ENCODE measurements at places on chromosomes 3 and 15. TPM values are rescaled to one million over a fixed set of nuclear protein-coding genes. Genes with fewer than 3 reads are reported as not detected.

The IQCF5 gene
- not detected for total RNA-seq

The SLC24A5 gene
- 0.11 TPM for total RNA-seq

The GOLGA6B gene
- total RNA-seq, result 2.5 TPM

The CPA3 gene
- not detected for total RNA-seq

The LRRC2 gene
- 3.3 TPM for total RNA-seq

The PLA2G4E gene
- not detected for total RNA-seq

The HIGD1A gene
- total RNA-seq, result 111 TPM

The CFAP20DC gene
- total RNA-seq, result 9.9 TPM

The TWF2 gene
- total RNA-seq, result 99.0 TPM

DNA sequence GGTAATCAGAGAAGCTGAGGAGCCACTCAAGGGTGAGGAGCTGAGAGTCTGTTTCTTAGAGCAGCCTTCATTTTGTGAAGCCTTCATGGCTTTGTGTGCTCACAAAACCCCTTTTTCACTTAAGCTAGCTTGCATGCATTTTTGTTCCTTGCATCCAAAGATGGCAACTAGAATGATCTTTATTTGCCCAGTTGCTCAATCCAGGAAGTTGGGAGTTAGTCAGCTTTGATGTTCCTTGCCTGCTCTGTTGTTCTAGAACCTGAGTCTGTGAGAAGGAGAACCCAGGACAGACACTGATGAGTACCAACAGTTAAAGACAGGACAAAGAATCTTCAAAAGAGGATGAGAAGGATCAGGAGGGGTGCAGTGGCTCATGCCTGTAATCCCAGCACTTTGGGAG lies 81.8 kb downstream of the IL20RB start:
- no peak for DNase-seq

GRCh38 chr15:70967646-70968045 lies 75.0 kb downstream of the LRRC49 start:
- DNase-seq, result no peak

DNA sequence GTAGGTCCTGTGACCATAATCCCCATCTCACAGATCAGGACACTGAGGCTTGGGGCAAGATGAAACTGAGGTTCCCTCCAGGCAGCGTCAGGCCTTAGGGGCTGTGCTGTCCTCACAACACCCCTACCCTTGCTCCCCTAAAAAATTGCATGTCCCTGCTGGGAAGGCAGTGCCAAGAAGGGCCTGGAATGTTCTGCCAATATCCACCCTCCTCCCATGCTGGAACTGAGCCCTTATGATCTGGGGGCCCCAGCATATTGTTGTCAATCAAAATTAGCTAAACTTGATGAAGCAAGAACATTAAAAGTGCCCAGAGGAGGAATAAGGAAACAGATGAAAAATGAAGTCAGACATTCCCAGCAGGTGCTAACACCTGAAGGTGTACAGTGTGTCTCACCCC lies 13.4 kb upstream of the RTP3 start:
- no peak for DNase-seq

- no peak for DNase-seq
Measured at GRCh38 chr15:39270221-39270855, 310.5 kb upstream of the THBS1 start.

GRCh38 chr15:57735431-57735830 lies 28.9 kb downstream of the POLR2M start:
- no peak for DNase-seq

DNA sequence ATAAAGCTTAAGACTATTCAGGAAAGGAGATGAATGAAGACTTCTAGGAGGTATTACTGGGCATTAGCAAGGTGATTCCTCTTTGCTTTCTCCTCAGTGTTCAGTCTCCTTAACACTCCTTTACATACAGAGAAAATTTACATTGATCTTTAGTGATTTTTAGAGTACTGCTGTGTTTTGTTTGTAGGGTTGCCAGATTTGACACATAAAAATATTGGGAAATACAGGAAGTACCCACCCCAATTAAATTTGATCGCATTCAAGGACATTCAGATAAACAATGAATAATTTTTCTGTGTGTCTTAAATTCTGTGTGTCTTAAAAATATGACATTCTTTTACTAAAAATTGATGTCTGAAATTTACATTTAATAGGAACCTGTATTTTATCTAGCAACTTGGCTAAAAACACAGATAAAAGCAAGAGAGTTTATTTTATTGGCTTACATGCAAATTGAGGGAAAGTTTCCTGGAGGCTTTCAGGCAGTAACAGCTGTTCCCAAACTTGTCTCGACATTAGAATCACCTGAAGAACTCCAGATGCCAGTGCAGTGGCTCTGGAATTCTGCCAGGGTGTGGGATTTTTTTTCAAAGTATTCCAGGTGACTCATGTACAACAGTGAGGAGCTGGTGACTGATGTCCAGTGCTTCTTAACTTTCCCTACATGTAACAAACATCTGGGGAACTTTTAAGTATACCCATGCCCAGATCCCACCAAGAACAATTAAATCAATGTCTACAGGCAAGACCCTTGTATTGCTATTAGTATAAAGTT lies 23.4 kb upstream of the PLOD2 start:
- DNase-seq, result no peak

DNA sequence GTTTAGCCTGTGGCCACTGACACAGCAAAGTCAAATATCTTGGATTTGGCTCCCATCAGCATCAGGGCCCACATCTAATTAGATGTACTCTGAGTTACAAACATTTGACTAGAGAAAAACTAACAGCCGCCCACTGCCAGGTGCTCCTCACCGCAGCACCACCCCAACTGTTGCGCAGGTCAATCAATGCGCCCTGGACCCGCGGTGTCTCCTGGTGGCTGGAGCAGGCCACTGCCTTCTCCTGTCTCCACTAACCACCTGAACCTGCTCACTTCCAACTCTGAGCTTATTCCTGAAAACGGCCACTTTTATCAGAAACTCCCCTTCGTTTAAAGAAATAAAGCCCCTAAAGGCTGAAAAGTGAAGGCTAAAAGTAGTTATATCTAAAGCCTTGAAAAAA lies 4.3 kb downstream of the RIOX2 start:
- DNase-seq, result peak; percentile 57

GRCh38 chr15:97960364-97961066 lies at the start of gene ARRDC4:
Gene ARRDC4 (plus strand): TSS chr15:97960703. CDS start chr15:97960862, 159 bp downstream.
- DNase-seq, result peak; percentile 91

GRCh38 chr3:40088527-40089170 lies 220.9 kb upstream of the EIF1B start:
- no peak for DNase-seq
